ENCODE measurements at places on chromosomes 12 and 14.
A peak's percentile ranks its signal among the peaks of the same experiment; 100 is the strongest.

GRCh38 chr12:120944645-120945217 lies 33.6 kb upstream of the HNF1A start:
- peak; percentile 43 for DNase-seq

- no peak for DNase-seq
Observed at GRCh38 chr12:58919231-58920101, 838 bp downstream of the LRIG3 start.

- DNase-seq, result no peak
Observed at GRCh38 chr12:32545413-32545980, 133.6 kb upstream of the DNM1L start.

GRCh38 chr12:126944684-126945083 lies 1322.3 kb upstream of the TMEM132C start:
- no peak for DNase-seq

- no peak for DNase-seq
Observed at GRCh38 chr14:100100032-100100703, 34.9 kb downstream of the EVL start.

GRCh38 chr12:94714378-94715114 lies 64.2 kb upstream of the TMCC3 start:
- no peak for DNase-seq

- no peak for DNase-seq
Observed at GRCh38 chr14:98736701-98737338, 535.2 kb downstream of the BCL11B start.

DNA sequence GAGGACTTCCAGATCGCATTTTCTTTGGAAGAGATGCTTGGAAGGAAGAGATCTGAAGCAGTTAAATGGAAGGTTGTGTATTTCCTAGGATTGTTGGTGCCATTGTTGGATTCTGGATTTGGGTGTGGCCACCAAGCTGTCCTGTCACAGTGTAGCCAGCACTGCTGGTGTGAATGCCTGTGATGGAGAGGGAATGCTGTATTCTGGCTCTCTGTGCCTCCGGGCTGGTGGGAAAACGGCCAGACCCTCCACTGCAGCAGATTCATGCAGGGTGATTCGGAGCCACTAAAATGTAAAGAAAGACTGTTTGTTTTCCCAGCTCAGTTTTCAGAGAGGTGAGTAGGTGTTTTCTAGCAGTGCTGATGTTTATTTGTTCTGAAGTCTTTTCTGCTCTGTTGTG lies 30.7 kb upstream of the MANSC4 start:
- DNase-seq, result no peak

- no peak for DNase-seq
Observed at GRCh38 chr12:48765753-48766162, 23.1 kb downstream of the ADCY6 start.

DNA sequence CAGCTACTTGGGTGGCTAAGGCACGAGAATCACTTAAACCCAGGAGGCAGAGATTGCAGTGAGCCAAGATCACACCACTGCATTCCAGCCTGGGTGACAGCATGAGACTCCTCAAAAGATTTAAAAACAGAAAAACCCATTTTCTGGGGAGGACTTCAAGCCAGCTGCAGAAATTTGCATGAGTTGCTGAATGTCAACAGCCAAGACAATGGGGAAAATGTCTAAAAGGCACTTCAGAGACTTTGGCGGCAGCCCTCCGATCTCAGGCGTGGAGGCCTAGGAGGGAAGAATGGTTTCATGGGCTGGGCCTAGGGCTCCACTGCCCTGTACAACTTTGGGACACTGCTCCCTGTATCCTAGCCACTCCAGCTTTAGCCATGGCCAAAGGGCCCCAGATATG lies 177.8 kb upstream of the C14orf180 start:
- DNase-seq, result no peak

DNA sequence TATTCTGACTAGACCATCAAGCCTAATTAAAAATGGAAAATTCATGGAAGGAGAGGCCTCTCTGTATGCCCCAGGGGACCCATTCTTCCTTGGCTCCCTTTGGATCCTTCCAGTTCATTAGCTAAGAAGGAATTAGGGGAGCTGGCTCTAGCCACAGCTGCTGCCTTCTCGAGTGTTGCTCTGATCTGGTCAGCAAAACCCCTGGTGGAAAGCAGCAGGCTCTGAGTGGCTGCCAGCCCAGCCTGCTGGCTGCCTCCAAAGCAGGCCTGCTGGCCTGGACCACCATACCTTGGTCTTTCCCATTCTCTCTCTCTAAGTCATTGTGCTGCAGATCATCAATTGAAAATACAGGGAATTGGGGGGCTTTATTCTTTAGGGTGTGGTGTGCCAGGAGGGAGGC lies 29.0 kb upstream of the AKAP6 start:
- no peak for DNase-seq

- no peak for DNase-seq
Observed at GRCh38 chr12:19387161-19387560, 52.1 kb upstream of the AEBP2 start.

DNA sequence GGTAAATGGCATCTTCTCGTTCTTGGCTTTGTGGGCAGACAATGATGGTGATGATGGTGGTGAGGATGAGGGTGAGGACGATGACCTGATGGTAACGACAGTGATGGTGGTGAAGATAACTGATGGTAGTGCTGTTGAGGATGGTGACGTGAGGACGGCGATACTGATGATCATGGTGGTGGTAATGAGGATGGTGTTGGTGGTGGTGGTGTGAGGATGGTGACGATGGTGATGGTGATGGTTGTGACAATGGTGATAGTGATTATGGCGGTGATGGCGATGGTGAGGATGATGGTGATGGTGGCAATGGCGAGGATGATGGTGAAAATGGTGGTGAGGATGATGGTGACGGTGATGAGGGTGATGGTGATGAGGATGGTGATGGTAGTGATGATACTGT lies 54.5 kb downstream of the FBRSL1 start:
- DNase-seq, result no peak

- DNase-seq, result no peak
Observed at GRCh38 chr14:100790502-100791347, 35.2 kb upstream of the MEG3 start.

DNA sequence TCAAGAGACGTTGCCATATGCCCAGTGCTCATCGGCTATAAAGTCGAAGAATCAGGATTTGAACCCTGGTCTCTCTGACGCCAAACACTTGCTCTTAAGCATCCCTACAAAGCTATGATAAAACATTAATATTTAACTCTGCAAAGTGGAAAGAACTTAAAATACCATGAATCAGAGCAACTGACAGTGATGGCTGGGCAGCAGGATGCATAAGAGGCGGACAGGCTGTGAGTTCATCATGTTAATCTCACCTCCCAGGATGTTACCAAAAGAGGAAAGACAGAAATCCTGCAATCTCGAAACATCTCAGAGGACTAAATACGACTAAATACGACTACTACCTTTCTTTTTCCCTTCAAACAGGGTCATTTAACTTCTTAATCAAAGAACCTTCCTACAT lies 5.8 kb downstream of the DICER1 start:
- DNase-seq, result no peak

DNA sequence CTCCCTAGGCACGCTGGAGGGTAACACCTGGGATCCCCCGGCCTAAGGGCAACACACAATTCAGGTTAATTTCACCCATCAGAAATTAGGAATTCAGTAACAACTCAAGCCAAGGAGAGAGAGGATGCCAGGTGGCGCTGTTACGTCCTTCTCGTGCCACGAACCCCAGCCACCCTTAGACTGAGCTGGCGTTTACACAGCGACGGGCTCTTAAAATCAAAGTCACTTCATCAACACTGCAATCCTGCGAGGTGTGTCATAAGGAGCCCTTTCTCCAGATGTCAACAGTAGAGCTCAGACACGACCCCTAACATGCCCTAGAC lies 110.6 kb upstream of the TMEM132D start:
- no peak for DNase-seq

DNA sequence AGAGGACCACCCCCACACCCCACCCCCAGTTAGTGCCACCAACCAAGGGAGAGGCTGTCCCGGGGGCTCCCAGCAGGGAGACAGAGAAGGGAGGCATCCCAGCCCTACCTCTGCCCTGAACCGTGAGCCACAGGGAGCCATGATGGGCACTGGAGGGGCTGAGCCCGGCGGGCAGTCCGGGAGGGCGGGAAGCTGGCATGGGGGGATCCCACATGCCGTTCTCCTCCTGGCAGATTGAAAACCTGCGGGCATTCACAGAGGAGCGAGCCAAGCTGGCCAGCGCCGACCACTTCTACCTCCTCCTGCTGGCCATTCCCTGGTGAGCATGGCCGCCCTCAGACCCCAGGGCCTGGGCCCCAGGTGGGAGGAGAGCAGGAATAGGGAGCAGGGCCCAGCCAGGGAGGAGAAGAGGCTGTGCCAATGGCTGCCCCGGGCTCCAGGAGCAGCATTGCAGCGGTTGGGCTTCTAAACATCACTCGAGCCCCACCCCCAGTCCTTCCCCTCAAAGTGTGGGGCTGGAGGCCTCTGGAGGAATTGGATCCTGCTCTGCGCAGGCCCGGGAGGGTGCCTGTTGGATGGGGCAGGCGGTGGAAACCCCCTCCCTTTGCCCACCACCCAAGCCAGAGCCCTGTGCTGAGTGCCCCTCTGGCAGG lies 14.5 kb upstream of the ADSS1 start:
- no peak for DNase-seq

DNA sequence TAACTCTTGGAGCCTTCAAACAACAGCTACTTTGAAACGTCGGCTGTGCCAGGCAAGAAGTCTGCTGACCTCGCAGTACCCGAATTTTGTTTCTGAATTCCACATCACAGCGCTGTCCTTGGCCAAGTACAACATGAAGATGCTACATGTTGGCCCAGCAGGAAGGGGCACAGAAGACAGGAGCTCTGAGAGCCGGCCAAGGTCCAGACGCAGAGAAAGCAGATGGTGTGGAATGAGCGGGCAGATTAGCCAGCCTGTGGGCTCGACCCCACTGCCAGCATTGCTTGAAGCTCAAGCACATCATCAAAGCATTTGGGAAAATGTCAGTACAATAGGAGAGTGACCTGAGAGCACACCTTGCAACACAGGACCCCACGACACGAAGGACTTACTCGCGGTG lies 64.5 kb downstream of the FZD10 start:
- no peak for DNase-seq

GRCh38 chr14:36900846-36901245 lies 239.2 kb downstream of the PAX9 start:
- no peak for DNase-seq

- no peak for DNase-seq
Observed at GRCh38 chr12:97169889-97170567, 263.0 kb downstream of the NEDD1 start.

DNA sequence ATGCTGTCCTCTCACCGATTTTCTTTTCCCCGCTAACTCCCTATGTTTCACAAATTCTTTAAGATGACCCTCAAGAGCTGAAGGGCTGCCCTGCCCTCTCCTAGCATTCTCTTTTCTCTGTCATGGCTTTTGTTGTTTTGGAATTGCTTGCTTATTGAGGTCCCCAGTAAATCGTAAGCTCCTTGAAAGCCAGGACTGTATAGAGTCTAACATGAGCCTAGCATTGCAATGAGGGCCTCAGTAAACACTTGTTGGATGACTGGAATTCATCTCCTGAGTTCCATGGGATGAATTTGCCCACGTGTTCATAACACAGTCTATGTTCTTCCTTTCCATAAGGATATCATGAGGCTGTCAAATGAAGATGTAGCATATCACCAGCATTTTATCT lies 92.2 kb downstream of the APAF1 start:
- DNase-seq, result no peak

- no peak for DNase-seq
Observed at GRCh38 chr14:56918849-56919574, 108.7 kb upstream of the OTX2 start.

GRCh38 chr12:94495445-94496115 lies 35.9 kb upstream of the CEP83 start:
- no peak for DNase-seq

DNA sequence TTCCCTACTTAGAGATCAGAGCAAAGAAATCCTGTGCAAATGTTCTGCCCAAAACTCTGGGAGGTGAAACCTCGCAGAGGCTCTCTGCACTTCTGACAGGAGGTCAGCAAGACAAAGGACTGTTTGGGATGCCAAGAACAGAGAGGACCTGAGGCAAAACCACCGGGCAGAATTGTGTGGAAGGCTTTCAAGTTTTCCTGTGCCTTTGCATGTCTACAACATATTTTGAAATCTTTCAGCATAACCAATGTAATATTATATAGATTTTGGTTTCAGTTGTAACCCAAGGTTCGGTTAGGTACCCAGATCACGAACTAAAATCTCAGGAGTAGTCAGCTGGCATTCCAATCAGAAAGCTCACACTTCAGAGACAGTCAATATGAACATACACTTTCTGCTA lies 99.4 kb upstream of the PLEKHA5 start:
- DNase-seq, result no peak

DNA sequence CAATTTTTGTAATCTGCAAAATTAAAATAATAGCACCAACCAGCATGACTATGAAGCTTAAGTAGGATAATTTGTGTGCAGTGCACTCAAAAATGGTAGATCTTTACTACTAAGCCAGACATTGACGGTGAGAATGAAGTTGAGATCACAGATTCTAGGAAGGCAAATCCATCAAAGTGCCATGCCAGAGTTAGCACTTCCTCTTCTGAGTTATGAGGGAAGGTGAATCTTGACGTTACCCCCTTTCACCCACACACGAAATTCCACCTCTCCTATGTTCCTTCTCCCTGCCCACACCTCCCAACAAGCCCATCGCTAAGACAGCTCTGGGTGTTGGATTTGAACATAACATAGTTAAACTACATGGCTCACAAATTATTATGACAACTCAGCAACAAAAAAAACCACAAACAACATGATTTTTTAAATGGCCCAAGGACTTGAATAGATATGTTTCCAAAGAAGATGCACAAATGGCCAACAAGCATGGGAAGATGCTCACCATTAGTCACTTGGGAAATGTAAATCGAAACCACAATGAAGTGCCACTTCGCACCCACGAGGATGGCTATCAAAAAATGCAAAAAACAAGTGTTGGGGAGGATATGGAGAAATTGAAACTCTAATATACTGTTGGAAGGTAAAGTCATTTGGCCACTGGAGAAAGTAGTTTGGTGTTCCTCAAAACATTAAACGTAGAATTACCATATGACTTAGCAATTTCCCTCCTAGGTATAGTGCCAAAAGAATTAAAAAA lies 119.3 kb upstream of the RAP1B start:
- no peak for DNase-seq

GRCh38 chr14:53921027-53921426 lies 35.6 kb downstream of the BMP4 start:
- no peak for DNase-seq

- no peak for DNase-seq
Observed at GRCh38 chr12:18982226-18982949, 147.1 kb upstream of the PLEKHA5 start.

- no peak for DNase-seq
Observed at GRCh38 chr12:102685841-102686240, 205.5 kb upstream of the IGF1 start.

DNA sequence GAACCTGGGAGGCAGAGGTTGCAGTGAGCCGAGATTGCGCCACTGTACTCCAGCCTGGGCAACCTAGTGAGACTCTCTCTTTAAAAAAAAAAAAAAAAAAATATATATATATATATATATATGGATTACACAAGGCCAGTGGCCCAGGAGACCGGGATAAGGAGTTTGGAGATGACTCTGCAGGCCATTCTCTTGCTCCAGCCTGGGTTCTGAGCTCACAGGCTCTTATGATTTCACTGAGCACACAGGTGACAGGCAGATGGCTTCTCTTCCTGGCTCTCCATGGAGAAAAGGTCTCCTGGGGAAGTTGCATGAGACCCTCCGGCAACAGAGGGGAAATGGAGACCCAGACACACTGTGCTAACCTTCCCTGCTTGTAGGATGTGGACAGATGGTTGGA lies 98.7 kb upstream of the VASH1 start:
- no peak for DNase-seq
